ENCODE measurements at places on chromosomes 2 and 18.

DNA sequence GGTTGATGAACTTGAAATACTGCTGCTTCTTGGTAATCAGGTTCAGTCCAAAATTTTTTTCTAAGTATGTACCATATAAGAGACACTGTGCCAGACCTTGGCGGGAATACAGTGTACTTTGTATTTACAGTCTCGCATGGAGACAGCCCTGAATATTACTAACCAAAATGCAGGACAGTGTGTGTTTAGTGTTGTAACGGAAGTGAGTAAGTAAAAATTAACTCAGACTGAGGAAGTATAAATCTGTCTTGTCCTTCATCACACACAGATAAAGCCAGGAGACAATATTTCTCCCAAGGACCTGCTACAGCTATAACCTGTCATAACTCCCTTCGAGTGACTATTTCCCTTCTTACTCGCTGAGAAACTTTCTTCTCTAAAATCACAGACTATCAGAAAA lies 76.9 kb downstream of the ACTR3 start:
- DNase-seq: no peak

GRCh38 chr2:113225263-113226259 lies 51.8 kb downstream of the PSD4 start:
- DNase-seq: no peak

DNA sequence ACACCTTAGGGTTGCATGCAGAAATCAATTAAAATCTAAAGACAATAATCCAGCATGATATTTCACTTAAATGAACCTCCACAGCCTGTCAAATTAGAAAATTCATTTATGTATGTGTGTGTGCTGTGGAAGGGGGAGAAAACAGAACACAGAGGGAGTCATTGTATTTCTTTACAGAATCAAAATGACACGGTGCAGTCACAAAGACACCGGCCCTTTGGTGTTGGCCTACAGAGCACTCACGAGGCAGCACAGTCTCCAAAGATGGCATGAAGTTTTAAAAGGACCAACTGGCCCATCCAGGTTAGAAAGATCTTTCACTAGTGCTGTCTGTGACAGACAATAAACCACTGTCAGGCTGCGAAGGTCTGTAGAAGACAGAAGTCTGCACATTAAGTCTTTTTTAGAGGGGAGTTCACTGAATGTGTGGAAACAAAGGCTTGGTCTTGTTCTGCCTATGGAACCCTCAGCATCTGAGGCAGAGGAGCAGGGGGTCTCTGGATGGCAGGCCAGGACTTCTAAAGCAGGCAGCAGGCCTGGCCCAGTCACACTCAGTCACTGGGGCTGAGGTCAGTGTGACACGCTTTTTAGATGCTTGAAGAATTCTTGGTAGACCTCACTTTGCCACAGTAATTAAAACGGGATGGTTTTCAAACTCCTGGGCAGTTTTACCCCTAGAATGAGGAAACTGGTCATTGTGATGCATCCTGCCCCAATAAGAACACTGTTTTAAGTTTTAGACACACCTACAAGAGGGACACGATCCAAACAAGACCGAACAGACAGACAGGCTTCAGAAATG lies 184.9 kb downstream of the AFF3 start:
- DNase-seq: no peak

DNA sequence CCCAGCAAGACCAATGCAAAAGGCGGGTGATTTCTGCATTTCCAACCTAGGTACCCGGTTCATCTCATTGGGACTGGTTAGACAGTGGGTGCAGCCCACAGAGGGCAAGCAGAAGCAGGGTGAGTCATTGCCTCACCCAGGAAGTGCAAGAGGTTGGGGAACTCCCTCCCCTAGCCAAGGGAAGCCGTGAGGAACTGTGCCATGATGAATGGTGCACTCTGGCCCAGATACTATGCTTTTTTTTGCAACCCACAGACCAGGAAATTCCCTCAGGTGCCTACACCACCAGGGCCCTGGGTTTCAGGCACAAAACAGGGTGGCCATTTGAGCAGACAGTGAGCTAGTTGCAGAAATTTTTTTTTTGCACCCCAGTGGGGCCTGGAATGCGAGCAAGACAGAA lies 662.6 kb upstream of the ACVR2A start:
- no peak for DNase-seq

DNA sequence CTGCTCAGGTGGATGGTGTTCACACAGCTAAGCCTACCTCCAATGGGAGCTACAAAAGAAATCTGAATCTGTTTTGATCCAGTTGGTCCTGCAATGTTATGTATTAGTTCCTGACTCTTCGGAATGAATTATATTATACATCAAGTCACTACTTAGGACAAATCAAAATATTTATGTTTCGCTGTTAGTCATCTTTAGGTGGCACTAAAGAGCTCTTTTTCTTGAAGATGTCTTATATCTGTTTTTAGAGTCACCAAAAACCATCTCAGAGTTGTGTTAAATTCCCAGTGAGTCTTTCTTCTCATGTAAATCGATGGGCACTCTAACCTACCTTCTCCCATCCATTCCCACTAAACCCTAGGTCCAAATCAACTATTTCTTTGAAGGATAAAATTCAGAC lies 2.2 kb downstream of the DNER start:
- DNase-seq: peak; percentile 32

- DNase-seq: no peak
These were observed 59.0 kb upstream of the IGFBP5 start for GRCh38 chr2:216754336-216754735.

DNA sequence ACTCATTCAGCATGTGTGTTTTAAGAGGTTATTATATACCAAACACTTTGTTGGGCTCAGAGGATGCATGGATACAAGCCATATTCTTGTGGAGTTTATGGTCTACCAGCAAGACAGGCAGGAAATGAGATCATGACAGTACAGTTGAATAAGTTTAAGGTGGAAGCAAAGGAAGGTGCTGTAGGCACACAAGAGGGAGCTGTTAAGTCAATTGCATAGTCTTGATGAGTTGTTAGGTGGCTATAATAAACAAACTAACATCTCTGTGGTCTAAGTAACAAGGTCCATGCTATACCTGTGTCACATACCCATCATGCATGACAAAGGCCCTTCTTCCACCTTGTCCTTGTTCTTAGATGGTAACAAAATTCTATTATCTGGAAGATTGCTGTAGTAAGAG lies 538.3 kb downstream of the CNTNAP5 start:
- no peak for DNase-seq

GRCh38 chr18:8908792-8909510 lies 193.5 kb upstream of the NDUFV2 start:
- no peak for DNase-seq

DNA sequence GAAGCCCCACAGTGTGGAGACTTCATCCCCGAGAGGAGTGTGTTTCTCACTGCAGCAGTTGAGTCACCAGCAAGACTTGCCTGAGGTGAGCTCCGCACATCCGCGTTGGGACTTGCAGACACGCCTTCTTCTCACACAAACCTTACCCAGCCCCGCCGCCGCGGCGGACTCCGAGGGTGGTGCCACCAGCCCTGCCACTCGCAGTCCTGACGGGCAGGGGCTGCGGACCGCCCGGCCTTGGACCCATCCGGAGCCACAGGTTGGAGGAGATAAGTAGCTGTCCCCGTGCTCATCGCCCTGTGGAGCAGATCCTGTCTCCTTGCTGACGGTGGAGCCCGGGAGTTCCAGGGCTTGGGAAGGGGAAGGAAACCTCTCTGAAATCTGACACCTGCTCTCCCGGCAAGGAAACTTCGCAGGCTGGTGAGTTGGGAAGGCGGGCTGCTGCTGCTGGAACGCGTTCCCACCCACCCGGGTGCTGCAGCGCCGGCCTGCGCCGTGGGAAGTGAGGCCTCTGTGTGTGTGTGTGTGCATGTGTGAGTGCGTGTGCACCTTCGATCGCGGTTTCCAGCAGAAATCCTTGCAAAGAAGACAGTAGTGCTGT lies at the start of gene RAB27B:
Gene RAB27B, plus strand, starts transcription at position 197 of the 601 bp plus-strand sequence. CDS start 49,109 bp downstream, outside the sequence.
- DNase-seq: peak; percentile 6

- DNase-seq: no peak
These were observed 83.8 kb upstream of the REG3G start for GRCh38 chr2:78941751-78942150.

- DNase-seq: no peak
These were observed 52.3 kb downstream of the C18orf63 start for GRCh38 chr18:74367905-74368304.

GRCh38 chr2:226057365-226057764 lies 657.9 kb downstream of the NYAP2 start:
- no peak for DNase-seq

GRCh38 chr2:12928197-12928774 lies 211.6 kb downstream of the TRIB2 start:
- no peak for DNase-seq

DNA sequence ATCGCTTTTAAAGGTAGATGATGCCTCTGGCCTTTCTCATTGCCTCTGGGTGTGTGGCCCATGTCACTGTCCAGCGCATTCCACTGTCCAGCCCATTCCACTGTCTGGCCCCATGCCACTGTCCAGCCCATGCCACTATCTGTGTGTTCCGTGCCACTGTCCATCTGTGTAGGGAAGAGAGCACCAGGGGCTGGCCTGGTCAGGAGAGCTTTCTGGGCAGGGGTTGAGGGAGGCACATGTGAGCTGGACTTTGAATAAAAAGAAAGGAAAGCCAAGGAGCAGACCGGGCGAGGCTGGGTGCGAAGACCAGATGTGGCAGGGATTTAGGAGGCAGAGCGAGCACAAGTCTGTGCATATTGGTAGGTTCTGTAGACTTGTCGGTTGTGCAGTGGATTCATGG lies 236.2 kb downstream of the NEDD4L start:
- no peak for DNase-seq

GRCh38 chr2:202765436-202765835 lies 106.1 kb downstream of the ICA1L start:
- DNase-seq: no peak

- DNase-seq: no peak
These were observed 9.5 kb downstream of the GPR17 start for GRCh38 chr2:127655209-127656073.

GRCh38 chr18:13973061-13973575 lies 57.8 kb upstream of the MC2R start:
- DNase-seq: no peak

DNA sequence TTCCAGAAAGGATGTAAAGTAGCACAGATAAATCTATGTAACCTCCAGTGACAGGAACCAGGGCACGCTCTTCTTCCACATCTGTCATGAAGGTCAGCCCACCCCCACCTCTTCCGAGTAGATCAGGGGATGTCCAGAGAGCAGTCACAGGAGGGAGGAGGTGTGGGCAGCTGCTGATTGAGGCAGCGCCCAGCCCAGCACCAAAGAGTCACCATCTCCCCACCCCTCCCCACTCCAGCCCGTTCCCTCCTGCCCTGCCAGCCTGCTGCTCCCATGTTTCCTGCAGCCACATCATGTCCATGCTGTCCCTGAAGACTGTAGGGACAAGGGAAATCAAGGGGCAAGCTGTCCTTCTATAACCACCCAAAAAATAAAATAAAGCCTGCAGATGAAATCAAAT lies 269.8 kb downstream of the BCL11A start:
- no peak for DNase-seq

GRCh38 chr2:144382849-144383248 lies 137.1 kb downstream of the ZEB2 start:
- no peak for DNase-seq

GRCh38 chr18:67381608-67382150 lies 134.8 kb downstream of the DSEL start:
- no peak for DNase-seq

DNA sequence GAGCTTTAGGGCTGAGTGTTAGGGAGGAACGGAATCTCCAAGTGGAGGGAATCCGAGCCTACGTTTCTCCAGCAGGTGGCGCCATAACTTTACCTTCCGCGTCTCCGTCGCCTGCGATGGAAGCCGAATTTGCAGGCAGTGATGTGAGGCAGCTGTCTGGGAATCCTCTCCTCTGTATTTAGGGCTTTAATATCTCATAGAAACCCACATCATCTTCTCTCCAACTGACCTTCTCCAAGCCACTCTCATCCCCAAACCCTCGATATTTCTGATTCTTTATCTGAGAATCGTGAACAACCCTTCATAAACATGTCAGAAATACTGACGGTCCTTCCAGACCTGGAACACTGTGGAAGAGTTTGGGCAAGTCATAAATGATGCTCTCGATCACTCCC lies 27.5 kb downstream of the SIX2 start:
- peak; percentile 63 for DNase-seq

DNA sequence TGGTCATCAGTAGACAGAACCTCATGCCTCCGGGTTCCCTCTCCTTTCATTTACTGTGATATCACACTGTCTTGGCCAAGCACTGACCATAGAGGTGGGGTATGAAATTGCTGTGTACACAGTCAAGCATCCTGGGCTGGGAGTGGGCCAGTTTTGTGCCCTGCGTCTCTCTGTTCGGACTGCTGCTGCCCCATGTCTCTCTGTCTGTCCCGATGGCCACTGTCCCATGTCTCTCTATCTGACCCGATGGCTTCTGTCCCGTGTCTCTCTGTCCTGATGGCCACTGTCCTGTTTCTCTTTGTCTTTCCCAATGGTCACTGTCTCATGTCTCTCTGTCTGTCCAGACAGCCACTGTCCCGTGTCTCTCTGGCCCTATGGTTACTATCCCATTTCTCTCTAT lies 164.9 kb downstream of the ARL4C start:
- DNase-seq: no peak

DNA sequence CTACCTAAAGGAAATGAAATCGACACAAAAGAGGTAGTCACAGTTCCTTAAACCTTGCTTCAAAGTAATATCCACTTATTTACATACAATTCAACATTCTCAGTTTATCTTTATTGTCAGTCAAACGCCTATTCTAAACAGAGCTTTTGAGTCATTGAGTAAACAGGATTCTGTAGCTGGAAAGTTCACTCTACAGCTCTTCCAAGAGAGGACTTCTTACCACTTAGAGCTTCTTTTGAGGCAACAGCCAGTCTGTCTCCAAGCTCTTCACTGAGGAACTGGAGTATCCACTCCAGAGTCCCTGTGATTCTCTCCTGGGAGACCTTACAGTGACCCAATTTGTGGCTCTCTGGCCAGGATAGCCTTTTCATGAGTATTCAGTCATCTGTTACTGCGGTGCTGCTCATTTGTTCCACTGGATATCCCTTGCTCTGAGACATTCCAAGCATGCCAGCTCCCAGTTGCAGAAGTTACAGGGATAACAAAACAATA lies 210.9 kb upstream of the OSR1 start:
- no peak for DNase-seq

- no peak for DNase-seq
These were observed 25.7 kb upstream of the PLA2R1 start for GRCh38 chr2:160087854-160088745.

DNA sequence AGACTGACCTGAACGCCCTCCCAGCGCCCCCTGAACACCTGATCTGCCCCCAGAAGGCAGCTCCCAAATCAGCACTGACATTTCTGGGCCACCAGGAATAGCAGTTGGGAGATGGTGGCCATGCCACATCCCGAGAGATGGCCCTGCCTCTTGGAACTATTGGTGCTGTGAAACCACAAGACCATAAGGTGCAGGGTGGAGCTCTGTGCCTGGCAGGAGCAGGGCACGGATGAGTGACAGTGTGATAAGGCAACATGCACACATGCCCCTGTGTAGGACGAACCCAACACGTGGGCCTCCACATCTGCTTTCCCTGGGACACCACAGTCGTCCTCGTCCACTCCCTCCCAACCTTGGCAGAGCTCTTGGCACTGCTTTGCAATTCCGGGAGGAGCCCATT lies 26.9 kb downstream of the ANO7 start:
- DNase-seq: no peak

Data from 8988T (cell line).